Fibroblast of villous mesenchyme (primary cell): ENCODE measurements at places on chromosomes 12 and 14.

DNA sequence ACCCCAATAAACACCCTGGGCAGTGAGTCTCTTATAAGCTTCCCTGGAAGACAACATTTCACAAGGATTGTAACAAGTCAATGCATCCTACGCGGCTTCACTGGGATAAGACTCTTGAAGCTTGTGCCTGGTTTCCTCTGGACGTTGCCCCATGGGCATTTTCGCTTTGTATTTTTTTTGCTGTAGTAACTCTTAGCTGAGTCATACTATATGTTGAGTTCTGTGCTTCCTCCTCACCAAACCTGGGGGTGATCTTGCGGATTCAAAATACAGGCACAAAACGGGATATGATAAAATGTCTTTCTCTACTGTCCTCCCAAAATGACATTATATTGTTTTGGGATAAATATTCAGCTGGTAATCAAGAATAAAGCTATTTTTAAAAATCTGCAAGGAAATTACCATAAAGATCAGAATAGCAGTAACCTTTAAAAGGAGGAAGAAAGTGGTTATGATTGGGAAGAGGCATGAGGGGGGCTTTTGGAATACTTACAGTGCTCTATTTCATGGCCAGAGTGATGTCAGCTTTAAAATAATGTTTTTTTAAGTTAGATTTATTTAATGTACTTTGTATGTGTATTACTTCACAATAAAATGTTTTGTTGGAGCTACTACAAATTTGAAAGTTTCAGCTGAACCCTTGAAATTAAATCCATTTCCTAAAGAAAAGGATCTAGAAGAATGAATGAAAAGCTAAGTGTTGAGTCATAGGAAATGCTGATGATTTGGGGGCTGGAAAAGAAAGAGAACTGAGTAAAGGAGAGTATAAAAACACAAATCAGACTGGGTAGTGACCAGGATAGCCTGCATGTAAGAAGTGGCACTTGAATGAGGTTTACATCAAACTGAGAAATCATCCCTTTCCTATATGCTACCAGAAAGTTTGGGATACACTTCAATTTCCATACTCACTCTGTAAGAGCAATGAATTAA is 14.7 kb downstream of the BTBD7 start:
- DNase-seq, result peak; percentile 70

- DNase-seq, result no peak
Observed at GRCh38 chr14:58327019-58327418, 28.7 kb downstream of the ARID4A start.

- no peak for DNase-seq
Observed at GRCh38 chr12:77594366-77594765, 236.3 kb upstream of the NAV3 start.

DNA sequence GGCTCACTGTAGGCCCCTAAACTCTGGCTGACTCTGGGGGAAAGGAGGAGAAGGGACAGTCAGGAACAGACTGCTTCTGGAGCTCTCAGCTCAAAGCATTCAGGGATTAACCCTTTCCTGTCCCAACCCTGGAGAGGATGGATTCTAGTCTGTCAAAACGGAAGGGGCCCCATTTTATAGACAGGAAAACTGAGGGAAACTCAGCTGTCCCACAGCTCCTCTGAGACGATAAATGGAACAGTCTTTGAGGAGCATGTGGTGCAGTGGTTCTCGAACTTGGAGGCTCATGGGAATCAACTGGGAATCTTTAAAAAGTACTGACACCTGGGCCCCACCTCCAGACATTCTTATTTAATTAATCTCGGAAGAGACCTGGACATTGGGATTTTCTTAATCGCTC is 23.7 kb downstream of the SRRM4 start:
- no peak for DNase-seq

DNA sequence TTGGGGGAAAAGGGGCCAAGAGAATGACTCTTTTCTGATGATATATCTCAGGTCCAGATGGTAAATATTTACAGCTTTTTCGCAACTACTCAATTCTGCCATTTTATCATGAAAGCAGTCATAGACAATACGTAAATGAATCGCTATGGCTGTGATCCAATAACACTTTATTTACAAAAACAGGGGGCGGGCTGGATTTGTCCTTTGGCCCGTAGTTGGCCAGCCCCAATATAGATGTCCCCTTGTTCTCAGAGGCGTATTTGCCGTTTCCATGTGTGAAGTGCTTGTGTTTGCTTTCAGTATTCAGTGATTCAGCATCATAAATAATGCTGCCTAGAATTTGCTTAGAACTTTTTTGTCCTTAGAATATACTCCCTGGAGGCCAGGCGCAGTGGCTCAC is 77.2 kb downstream of the CCDC92 start:
- DNase-seq, result no peak

DNA sequence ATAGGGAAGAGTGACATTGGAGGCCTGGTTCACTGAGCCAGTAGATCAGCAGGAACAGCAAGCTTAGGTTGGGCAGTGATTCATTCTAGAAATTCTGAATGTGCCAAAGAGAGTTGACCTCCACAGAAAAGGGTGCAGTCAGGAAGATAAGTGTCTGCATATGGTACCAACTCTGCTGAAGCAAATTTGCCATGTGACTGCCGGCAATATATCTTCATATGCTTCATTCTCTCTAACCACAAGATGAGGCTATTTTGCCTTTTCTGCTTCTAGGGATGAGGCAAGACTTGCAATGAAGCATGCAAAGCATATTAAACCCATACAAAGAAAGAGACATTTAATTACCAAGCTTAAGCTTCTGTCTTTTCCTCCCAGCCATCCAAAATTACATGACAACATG is 13.6 kb downstream of the CCDC198 start:
- peak; percentile 16 for DNase-seq

DNA sequence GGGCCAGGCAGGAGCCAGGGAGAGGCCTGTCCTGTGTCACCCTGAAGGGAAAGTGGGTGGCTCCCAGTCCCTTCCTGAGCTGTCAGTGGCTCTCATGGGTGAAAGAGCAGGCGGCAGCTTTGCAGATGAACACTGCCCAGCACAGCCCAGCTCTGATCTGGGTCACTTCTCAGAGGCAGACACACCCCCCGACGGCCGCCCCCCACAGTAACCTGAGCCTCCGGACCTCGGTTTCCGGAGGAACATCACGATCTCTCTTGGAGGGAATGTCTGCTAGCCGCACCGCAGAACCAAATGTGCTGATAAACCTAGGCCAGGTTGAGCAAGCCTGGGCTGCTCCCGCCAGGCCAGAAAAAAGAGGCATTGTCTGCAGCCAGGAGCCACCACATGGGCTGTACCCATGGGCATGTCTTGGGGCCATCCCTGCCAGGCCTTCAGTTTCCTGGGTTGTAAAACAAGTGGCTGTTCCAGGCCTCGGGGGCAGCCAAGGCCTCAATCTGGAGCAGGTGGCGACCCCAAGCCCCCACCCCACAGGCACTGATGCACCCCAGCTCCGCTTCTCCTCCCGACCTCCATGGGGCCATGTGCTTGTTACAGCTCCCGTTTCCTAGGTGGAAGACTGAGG is 57.6 kb downstream of the NCOR2 start:
- peak; percentile 96 for DNase-seq

DNA sequence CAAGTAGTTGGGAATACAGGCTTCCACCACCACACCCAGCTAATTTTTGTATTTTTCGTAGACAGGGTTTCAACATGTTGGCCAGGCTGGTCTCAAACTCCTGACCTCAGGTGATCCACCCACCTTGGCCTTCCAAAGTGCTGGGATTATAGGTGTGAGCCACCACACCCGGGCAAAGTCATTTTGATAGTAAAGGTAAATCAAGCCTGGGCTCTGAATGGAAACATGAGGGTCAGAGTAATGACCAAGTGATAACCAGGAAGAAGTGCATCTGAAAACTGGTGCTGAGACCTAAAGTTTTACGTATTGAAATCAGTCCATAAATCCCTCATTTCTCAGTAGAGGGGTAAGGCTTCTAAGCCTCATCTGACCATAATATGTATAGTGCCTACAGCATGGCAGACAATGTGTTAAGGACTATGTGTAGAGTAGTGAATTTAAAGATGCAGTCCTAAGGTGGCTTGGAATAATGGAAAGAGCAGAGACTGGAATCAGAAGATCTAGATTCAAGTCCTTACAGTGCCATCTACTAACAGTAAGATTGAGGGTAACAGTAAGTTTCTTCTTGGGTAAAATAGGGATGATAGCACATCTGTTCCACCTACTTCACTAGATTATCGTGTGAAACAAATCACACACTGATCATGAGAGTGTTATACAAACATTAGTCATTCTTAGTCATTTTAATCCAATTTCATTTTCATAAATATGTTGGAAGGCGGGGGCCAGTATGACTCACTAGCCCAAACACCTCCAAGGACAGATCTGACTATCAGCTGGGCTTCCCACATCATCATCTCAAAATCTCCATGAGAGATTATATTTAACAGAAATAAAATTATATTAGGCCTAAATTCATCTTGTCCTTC is 11.2 kb downstream of the MAP4K5 start:
- DNase-seq, result peak; percentile 80

DNA sequence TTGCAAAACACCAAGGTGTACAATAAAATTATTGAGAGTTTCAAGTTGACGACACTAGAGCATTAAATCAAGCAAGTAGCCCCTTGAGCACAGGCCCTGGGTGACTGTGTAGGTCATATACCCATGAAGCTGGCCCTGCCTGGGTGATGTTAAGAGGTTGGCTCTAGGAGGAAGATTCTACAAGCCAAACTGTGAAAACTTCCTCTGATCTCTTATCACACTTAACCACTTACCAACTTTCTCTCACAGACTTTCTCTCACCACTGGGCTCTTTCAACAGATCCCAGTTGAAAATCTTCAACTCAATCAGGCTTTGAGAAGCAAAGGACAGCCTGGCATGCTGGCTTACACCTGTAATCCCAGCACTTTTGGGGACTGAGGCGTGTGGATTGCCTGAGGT is 186.9 kb upstream of the BTG1 start:
- no peak for DNase-seq

- no peak for DNase-seq
Observed at GRCh38 chr14:75381642-75382041, 46.2 kb upstream of the JDP2 start.

- peak; percentile 68 for DNase-seq
Observed at GRCh38 chr12:79409562-79409961, 281.2 kb downstream of the PAWR start.

DNA sequence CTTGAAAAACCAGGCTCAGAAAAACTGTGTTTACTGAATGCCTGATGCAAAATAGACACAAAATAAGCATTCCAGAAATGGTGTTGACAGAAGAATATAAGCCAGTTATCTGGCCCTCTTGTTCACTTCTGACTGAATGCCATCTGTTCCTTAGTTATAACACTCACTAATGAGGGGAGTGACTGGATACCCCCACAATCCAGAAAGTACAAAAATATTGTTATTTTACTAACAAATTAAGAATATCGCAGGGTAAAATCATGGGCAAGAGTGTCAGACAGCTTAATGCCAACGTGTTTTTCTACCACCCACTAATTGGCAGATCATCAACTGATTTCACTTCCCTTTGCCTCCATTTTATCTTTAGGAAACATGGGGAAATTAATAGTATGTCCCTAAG is 477.3 kb upstream of the FLRT2 start:
- no peak for DNase-seq

DNA sequence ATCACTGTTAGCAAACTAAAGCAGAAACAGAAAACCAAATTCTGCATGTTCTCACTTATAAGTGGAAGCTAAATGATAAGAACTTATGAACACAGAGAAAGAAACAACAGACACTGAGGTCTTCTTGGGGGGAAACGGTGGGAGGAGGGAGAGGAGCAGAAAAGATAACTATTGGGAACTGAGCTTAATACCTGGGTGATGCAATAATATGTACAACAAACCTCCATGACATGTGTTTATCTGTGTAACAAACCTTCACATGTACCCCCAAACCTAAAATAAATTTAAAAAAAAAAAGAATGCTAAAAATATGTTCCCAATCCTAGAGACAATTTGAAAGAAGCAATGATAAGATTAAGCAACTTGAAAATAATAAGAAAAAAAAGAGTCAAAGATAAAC is 89.5 kb downstream of the SOX5 start:
- no peak for DNase-seq

DNA sequence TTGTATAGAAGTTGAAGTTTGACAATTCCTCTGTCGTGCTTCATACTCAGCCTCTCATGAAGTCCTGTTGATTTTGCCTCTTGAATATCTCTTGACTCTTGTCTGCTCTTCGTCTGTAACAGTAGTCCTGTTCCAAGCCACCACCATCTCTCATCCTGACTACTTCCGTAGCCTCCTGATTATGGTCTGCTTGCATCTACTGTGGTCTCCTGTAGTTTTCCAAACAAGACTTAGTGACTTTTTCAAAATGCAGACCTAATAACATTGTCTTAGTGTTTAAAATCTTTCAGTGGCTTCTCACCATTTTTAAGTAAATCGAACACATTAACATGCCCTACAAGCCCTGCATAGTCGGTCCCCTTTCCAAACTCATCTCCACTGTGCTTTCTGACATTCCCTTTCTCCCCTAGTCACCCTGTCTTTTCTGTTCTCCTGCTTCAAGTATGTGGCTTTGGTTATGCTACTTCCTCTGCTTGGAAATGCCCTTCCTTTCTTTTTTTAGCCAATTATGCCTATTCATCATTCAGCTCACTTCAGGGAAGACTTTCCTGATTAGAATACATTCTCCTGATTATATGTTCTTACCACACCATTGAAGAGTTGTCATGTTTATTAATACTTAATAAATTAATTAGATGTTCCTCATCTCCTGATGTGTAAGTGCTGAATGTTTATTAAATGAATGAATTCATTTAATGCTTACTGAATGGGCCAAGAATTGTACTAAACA is 2.0 kb downstream of the SCYL2 start:
- peak; percentile 17 for DNase-seq

- DNase-seq, result no peak
Observed at GRCh38 chr12:105928436-105928835, 210.3 kb downstream of the NUAK1 start.

DNA sequence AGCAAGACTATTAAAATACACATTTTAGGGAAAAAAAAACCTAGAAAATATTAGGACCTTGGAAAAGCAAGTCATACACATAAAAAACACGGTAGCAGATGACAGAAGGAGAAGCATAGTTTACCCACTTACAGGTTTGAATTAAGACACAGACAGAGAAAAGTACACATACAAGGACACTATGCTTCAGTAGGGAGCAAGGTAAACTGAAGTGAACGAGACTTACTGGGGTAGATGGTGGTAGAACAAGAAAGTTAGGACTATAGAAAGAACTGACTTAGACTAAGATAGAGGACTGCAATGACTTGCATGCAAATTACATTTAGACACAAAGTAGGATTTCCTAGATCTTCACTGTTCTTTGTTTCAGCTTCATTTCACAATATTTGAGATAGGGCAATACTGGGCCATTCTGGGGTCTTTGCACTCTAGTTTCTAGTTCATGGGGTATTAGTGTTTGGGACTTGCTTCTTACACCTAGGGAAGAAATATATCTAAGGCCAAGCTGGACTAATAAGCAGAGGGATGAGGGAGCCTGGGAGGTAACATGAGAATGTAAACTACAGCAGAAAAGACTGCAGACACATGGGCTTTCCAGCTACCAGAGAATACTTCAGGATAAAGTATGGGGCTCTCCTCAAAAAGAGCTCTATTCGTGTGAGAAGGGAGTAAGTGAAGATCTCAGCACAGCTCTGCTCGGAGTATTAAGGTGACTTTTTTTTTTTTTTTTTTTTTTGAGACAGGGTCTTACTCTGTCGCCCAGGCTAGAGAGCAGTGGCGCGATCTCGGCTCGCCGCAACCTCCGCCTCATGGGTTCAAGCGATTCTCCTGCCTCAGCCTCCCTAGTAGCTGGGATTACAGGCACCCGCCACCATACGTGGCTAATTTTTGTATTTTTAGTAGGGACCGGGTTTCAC is 27.7 kb upstream of the STAC3 start:
- DNase-seq, result no peak
